ENCODE measurements at places on chromosomes 4 and X.

GRCh38 chr4:184456337-184456736, 18.0 kb downstream of the IRF2 start:
- DNase-seq = no peak

DNA sequence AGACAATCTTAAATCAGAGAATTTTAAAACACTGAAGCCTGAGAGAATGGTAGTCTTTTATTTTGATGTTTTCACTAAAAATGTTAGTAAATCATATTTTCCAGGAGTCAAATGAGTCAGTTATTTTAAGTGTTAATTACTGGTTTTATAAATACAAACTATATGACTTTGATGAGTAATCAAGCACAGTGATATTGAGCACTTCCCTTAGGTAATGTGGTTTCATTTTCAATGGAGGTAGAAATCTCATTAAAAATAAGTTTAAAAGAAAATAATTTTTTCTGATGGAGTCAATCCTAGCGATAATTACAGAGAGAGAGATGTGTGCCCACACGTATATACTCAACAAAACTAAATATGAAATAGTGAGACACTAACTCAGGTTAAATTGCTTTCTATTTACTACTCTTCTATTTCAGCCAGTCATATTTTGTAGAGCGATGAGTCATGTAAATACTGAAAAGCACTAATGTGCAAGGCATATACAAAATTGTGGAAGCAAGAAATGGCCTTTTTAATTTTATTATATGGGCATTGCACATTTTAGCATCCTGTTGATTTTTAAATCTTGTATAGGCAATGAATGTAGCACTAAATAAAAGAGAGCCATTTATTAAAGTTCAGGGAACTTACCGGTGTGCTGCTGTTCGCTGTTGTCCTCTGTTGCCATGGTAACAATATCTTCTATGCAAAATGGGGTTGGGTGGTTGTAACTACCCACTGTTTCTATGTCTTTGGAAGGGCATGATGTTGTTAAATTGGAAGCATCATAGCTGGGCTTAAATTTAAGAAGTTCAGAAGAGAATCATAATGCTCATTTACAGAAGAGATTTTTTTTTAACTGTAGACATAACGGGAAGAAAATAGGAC, 513.7 kb downstream of the TLL1 start:
- DNase-seq = no peak

DNA sequence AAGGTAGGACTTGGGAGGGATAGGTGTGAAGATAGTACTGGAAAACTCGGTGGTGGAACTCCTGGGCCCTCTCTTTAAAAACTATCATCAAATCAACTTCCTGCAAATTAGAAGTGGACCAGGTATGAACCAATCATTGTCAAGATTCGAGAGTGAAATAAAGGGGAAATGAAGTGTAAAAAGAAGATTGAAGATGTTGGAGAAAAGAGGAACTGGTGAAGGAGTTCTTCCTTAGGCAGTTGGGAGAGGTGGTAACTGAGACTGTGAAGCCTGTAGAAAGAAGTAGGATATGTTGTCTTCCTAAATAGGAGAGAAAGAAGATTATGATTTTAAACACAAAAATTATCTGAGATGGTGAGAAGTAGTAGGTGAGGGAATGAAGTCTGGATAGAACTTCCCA, 212.2 kb downstream of the PPP1R2C start:
- no peak for DNase-seq

GRCh38 chr4:55920571-55920970, 28.2 kb upstream of the CEP135 start:
- no peak for DNase-seq

- DNase-seq = no peak
Observed at GRCh38 chr4:61773655-61774245, 573.6 kb downstream of the ADGRL3 start.

DNA sequence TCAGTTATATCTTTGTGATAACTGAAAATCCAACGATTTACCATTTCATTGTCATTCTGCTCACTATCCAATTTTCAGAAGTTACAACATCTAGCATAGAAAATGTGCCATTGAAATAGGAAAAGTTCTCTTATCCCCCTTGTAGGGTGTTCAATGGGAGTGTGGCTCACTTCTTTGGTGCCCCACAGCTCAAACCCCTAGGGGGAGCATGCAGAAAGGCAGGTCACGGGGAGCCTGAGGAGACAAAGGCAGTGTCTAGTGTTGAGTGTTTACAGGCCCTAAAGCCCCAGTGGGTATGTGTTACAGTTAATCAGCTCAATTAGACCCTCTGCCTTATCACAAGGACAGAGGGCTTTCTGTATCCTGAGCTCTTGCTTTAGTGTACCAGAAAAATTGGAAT, 243.4 kb upstream of the GRID2 start:
- no peak for DNase-seq

DNA sequence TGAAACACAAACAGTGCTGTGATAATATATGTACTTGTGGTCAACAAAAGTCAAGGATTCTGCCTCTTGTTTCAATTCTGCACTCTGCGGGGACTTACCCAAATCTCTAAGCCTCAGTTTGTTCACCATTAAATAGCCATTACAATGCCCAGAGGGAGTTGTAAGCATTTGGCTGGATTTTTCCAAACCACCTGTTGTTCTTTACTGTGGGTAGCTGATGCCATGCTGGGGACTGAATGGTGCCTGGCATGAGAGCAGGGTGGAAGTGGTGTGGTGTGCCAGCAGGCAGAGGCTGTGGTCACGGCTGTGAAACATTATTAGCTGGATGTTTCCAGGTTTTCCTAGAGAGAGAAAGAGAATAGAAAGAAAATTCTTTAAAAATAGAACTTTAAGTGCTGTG, 60.7 kb upstream of the PAK3 start:
- no peak for DNase-seq

DNA sequence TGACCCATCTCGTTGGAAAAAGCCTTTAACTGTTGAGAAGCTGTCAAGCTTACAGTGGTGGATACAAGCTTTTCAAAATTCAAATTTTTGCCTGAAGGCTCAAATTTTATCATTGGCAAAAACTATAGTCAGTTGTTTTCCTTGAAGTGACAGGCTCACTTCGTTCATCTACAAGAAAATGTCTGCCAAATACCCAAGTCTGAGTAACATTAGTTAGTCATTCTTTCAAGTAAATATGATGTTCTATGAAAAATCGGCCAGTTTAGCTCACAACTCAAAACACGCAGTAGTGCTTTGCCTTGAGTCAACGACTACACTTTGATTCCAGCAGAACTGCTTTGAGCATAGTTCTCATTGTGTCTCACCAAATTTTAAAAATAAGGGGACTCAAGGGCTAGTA, 170.3 kb upstream of the MAMLD1 start:
- no peak for DNase-seq

DNA sequence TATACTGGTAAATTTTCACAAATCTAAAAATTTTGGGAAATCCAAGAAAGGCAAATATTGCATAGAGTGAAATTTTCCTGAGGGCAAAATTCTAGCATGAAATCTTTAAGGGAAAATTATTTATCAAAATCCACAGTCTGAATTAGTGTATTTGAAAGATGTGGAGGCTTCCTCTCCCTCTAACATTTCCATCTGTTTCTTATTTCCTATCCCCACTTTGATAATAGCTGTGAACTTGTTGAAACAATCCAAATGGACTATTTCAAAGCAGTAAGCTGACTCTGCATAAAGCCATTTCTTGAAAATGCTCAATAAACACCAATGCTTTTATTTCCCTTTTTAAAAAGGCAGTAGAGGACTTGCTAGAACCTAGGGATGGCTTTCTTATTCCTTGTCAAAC, 107.3 kb upstream of the PABPC4L start:
- DNase-seq = no peak

GRCh38 chrX:129750971-129751370, 12.2 kb downstream of the XPNPEP2 start:
- DNase-seq = no peak

GRCh38 chr4:88735564-88735963, 37.9 kb upstream of the NAP1L5 start:
- no peak for DNase-seq

DNA sequence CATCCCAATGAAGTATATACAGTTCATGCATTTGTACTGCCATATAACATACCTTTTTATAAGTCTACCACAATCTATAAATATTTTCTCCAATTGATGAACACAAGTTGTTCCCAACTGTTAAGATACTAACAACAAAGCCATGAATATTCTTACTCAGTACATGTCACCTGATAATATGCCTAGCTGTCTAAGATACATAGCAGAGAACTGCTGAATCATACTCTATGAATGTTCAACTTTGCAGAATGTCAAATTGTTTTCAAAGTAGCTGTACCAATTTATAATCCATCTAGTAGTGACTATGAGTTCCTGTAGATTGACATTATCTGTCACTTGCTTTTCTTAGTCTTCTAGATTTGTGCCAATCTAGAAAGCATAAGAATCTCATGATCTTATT, 84.9 kb downstream of the RAB28 start:
- DNase-seq = no peak

DNA sequence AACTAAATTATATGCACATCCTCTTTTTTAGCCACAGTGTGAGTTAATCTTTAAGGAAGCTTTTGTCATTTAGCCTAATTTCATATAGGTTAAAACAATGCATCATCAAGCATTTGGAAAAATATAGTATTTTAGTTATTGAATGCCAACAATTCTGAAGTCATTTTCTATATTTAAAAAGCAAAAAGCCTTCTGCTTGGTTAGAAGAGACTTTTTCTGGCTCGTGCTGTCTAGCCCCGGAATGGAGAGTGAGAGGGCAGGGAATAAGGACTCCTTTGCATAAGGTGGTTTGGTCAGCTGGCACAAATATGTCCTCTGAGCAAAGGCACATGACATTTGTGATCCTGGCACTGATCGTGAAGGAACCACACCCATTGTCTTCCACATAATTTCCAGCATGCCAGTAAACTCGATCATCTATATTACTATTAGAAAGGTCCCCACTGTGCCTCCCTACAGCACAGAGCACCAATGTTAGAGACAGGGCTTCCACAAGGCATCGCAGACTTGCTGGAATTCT, 393.7 kb upstream of the INTU start:
- no peak for DNase-seq

DNA sequence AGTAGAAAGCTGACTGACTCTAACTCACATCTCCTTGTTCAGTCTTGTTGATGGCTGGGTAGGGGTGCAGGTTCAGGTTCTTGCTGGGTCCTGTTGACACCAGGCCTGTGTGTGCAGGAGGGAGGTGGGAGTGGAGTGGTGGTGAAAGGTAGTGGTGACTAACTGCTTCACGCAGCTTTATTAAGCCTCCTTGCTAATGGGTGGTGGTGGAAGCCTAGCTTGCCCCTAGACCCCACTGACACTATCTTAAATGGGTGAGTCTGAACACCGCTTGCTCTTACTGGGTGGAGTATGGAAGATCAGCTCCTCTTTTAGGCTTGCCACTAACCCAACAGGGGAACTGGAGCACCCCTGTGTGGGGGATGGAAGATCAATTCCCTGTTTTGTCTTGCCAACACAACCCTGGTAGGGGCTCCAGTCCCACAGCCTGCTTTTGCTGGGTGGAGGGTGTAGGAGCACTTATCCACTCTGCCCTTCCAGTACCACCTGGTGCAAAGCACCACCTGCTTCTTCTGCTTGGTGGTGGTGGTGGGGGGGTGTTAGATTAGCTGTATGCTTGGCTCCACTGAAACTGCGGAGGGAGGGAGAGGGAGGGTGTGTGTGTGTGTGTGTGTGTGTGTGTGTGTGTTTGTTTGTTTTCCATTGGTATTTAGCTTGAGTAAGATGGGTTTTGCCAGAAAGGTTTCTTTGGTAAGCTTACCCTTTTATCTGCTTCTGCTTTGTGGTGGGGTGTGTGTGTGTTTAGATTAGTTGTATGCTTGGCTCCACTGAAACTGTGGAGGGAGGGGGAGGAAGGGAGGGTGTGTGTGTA, 25.6 kb downstream of the KDM6A start:
- no peak for DNase-seq

DNA sequence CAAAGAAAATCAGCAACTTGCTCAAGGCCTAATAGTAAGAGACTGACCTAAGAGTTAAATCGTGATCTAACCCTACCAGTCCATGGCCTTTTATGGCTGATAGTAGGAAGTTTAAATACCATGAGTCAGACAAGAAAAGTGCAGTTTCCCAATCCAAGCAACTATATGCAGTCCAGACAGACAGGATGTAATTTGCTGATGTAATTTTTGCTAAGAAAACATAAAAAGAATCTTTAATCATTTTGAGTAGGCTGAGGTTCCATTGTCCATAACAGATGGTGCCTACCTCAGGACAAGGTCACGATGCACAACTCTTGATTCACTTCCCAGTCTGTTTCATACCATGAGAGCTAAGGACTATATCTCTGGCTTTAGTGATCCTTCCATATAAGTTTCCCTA, 317.5 kb upstream of the GRIA3 start:
- no peak for DNase-seq

DNA sequence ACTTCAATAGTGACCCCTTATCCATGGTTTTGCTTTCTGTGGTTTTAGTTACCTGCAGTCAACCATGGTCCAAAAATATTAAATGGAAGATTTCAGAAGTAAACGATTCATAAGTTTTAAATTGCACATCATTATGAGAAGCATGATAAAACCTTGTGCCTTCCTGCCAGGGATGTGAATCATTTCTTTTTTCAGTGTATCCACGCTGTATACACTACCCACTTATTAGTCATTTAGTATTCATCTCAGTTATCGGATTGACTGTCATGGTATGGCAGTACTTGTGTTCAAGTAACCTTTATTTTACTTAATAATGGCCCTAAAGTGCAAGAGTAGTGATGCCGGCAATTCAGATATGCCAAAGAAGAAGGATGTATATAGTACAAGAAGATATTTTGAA, 37.7 kb upstream of the TASL start:
- no peak for DNase-seq

- no peak for DNase-seq
Observed at GRCh38 chrX:19689170-19689779, 174.0 kb upstream of the MAP3K15 start.

- no peak for DNase-seq
Observed at GRCh38 chr4:173801361-173801760, 271.3 kb upstream of the HAND2 start.

- no peak for DNase-seq
Observed at GRCh38 chrX:103274284-103274683, 2.3 kb downstream of the TCEAL5 start.

DNA sequence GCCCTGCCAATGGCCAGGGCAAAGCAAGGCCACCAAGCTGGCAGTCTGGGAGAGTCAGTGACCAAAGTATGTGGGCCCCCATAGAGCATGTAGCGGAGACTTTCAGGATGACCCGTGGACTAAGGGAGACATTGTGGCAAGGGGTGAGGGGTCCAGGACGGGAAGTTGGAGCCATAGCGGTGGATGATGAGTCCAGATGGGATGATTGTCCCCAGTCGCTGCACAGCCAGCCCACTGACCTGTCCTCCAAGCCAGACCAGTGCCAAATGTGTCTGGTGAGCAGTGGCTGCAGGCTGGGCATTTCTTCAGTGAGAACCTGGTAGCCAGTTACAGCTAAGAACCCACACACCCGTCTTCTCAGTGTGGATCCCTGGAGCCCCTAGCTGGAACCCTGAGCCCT, 34.3 kb downstream of the ZNF185 start:
- no peak for DNase-seq

GRCh38 chr4:156053174-156053573, 99.5 kb upstream of the CTSO start:
- no peak for DNase-seq

GRCh38 chrX:119706616-119707015, 13.6 kb upstream of the SEPTIN6 start:
- no peak for DNase-seq

GRCh38 chrX:17120816-17121215, 174.4 kb downstream of the REPS2 start:
- no peak for DNase-seq
